ENCODE measurements at places on chromosomes 12 and 14.

DNA sequence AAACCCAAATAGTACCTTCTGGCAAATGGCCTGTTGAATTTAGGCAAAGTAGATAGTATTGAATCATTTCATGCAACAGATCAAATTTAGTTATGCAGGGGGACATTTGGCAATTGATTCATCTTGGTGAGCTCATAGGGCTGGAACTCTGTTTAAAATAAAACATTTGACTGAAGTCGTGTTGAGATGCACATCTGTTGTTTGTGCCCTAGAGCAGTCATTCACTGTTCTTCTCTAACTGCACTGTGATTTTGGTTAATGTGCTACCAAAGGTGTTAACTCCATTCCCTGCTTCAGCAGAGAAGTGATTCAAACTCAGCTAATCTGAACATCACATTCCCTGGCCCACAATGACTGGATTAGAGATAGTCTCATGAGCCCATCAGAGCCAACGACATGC lies 44.0 kb upstream of the CSRP2 start:
- no peak for DNase-seq

GRCh38 chr12:89936631-89937030 lies 228.0 kb upstream of the ATP2B1 start:
- no peak for DNase-seq

DNA sequence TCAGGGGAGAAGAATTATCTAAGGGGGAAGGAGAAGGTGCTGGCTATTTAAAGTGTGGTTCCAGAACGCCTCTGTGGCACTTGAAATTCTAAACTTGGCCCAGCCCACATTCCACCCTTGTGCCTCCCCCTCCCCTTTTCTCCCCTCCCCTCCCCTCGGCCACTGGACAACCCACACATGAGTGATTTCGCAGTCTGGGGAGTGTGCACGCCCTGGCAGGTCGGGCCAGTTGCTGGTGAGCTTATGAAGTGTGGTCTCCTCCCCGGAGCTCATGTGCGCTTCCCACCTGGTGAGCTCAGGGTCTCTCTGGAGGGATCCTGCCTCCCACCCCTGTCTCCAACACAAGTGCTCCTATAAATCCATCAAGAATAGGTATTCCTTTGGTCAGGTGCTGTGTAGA lies at the start of gene SLC6A13:
Gene SLC6A13, minus strand, starts transcription at position 20 of the 400 bp plus-strand sequence. CDS start 2,784 bp downstream, outside the sequence.
- DNase-seq, result no peak

GRCh38 chr12:52061470-52062166 lies 8.2 kb upstream of the ATG101 start:
- DNase-seq, result no peak

- DNase-seq, result no peak
These were observed 12.4 kb downstream of the TECPR2 start for GRCh38 chr14:102375119-102375518.

GRCh38 chr14:34059925-34060650 lies 109.2 kb upstream of the EGLN3 start:
- DNase-seq, result no peak

GRCh38 chr12:118359541-118359915 lies 13.2 kb downstream of the TAOK3 start:
- DNase-seq, result no peak

- DNase-seq, result no peak
These were observed 461.1 kb downstream of the LRIG3 start for GRCh38 chr12:58459191-58459590.

GRCh38 chr14:71029236-71029781 lies 122.0 kb downstream of the PCNX1 start:
- DNase-seq, result no peak

Measured in NCI-H2081 treated with DMSO at 0.1 percent for 48 hours (cell line).